ENCODE measurements at places on chromosomes 1 and 21. TPM values are rescaled to one million over a fixed set of nuclear protein-coding genes. Genes with fewer than 3 reads are reported as not detected.

Gene RNF187
- 39.5 TPM for total RNA-seq

Gene HSPB7
- total RNA-seq, result 12.6 TPM

Gene RNU1-1
- under 0.01 TPM for total RNA-seq

Gene ADORA3
- total RNA-seq, result 0.33 TPM

Gene TP73
- 0.16 TPM for total RNA-seq

Gene STX12
- 73.2 TPM for total RNA-seq

Gene BARHL2
- not detected for total RNA-seq

DNA sequence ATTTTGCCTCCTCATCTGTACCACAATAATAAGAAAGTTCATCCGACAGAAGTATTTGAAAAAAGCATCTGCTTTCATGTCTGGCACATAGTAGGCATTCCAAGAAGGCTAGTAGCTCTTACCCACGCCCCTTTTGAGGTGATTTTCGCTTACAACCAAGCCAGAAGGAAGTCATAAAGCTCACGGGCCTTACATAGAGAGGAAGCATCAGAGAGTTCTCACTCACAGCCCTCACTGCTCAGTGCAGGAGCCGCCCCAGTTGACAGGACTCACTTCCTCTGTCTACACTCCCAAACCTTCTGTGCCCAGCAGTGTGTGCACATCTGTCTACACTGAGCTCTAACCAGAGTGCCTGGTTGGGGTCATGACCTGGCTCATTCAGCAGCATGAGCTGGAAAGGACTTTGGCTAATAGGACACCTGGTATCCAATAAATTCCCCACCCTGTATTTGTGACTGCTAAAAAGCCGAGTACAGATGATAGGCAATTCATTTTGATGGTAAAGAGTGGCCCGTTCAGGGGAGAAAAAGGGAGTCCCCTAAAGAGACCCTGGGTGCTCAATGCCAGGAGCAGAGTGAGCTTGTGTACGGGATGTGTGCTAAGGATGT, 36.8 kb upstream of the DUSP10 start:
- no peak for DNase-seq

GRCh38 chr1:82152356-82153271, 351.9 kb downstream of the ADGRL2 start:
- no peak for DNase-seq

GRCh38 chr1:42128499-42128898, 24.7 kb upstream of the GUCA2B start:
- DNase-seq, result no peak

DNA sequence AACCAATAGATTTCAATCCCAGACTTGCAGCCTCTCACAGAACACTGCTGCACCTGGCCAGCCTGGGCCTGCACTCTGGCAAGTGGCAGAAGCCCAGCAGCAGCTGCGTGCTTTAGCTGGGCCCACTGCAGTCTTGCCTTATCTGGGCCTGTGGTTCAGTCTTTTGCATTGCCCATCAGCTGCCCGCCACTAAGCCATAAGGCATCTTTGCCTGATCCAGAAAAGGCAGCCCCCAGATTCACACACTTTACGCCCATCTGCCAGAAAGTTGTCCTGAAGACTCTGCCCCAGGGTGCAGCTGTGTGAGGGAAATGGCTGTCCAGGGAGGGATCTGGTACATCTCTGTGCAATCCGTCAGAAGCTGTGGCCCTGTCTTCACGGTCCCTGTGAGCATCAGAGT, 217.0 kb downstream of the DNAH14 start:
- no peak for DNase-seq

GRCh38 chr1:236686815-236687160, 489 bp downstream of the ACTN2 start:
- peak; percentile 10 for DNase-seq

DNA sequence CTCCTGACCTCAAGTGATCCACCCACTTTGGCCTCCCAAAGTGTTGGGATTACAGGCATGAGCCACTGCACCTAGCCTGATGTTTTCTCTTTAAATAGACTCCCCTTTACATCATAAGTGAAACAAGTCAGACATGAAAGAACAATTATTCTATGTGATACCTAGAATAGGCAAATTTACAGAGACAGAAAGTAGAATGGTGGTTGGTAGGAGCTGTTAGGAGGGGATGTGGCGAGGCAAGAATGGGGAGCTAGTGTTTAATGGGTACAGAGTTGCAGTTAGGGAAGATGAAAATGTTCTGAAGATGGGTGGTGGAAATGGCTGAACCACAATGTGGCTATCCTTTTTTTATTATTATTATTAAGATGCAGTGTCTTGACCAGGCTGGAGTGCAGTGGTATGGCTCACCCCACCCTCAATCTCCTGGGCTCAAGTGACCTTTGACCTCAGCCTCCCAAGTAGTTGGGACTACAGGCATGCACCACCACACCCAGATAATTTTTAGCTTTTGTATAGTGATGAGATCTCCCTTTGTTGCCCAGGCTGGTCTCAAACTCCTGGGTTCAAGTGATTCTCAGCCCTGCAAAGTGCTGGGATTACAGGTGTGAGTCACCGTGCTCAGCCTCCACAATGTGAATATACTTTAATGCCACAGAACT, 28.4 kb downstream of the ELF3 start:
- no peak for DNase-seq

GRCh38 chr1:39106801-39107327, 80.7 kb downstream of the NDUFS5 start:
- DNase-seq, result no peak

DNA sequence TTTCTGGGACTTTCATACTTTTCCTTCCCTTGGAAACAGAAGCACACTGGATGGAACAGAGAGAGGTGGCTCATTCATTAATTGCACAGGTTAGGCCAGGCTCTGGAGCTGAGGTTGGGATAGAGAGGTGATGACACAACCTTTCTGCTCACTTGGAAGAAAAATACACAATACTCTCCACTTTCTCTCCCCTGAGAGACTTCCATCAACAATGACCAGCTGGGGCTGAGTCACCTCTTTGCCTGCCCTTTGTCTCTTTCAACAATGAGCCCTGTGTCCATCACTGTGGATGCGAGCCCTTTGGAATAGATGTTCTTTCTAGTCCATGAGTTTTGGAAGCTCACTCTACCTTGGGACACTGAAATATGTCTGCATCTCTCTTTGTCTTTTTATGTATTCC, 43.1 kb downstream of the ATP2B4 start:
- no peak for DNase-seq

Data from hepatocyte (in vitro differentiated cells).